Fibroblast of the aortic adventitia (primary cell): ENCODE measurements at places on chromosomes 12 and 14.
A peak's percentile ranks its signal among the peaks of the same experiment; 100 is the strongest.

DNA sequence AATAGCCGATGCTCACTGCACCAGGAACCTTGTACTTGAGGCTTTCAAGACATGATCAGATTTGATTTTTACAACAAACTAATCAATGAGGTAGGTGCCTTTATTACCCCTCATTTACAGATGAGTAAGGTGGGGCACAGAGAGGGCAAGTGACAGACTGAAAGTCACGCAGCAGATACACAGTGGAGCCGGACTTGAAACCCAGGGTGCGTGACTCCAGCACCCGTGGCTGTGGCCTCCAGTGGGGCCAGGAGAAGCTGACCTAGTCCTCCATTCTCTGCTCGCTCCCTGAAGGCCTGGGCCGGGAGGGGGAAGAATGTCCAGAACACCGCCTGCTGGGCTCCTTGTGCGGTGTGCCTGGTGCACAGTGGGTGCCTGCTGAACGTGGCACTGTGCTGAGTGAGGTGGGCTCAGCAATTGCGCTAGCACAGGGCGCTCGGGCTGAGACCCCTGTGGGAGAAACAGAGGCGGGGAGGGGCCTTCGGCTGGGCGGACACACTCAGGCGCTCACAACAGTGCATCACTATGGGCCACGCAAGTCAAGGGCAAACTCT lies 125.2 kb downstream of the CALM1 start:
- no peak for DNase-seq

GRCh38 chr12:9750276-9751203 lies 10.2 kb downstream of the CD69 start:
- DNase-seq, result peak; percentile 67

DNA sequence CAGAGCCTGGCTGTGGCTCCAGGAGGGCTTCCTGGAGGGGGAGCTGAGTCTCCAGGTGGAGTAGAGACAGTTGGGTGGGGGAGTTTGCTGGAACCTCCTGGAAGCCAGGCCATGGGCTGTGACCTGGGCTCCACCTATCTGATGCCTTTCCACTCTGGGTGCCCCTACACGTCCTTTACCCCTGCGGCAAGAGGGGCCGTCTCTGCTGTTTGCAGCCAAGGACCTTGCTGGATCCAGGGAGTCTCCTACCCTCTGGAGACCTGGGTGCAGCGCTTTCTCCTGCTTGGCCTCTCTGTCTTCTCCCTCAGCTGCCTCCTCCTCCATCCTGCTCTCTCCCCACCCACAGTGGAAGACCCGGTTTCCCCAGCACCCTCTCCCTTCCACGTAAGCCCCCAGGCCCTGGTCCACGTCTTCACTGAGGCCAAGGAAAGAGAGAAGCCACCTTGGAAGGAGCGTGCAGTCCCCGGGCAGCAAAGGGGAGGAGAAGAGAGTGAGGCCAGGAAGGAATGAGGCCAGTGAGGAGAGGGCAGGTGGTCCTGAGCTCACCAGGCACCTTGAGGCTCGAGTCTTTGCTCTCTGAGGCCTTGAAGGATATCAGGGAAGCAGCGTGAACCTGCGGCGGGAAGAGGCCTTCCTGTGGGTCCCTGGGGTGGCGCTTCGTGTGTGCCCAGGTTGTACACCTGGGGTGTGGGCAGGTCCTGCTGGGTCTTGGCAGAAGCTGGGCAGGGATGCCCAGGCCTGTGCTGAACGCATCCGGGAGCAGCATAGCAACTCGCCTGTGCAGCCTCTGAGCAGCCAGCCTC lies 294.3 kb upstream of the RTL1 start:
- no peak for DNase-seq

DNA sequence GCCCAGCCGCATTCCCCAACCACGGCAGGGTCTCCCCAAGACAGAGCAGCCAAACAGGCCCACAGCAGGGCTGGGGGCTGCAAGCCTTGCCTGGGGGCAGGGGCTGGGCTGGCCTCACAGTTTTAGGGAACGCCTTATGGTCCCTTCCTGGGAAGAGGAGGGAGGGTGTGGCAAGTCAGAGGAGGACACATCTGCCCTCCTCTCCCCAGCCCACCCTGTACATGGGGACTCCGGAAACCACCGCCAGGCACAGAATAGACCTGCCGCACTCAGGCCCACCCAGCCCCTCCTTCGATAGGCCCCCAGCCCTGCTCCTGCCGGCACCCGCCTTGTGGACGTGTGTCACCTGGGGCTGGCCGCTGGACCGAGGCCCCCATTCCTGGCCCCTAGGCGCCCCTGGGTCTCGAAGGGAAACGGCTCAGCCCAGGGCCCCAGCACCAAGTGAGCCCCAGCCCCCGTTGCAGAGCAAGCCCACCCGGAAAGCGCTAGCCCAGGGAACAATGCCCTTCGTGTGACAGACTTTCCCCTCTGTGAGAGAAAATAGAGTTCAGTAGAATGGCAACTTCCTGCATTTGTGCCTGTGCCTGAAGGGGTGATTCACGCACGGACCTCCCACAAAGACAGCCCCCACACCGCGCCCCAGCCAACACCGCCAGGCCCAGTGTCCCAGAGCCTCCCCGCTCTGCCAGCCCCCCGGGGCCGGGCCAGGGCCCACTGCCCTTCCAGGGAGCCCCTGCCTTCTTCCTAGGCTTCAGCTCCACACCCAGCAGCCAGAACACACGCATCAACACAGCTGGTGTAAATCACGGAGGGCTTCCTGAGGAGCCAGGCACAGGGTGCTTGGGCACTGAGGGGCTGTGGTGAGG lies 12.0 kb upstream of the NUDT14 start:
- DNase-seq, result no peak

GRCh38 chr12:81835783-81836182 lies 76.6 kb upstream of the PPFIA2 start:
- DNase-seq, result no peak

DNA sequence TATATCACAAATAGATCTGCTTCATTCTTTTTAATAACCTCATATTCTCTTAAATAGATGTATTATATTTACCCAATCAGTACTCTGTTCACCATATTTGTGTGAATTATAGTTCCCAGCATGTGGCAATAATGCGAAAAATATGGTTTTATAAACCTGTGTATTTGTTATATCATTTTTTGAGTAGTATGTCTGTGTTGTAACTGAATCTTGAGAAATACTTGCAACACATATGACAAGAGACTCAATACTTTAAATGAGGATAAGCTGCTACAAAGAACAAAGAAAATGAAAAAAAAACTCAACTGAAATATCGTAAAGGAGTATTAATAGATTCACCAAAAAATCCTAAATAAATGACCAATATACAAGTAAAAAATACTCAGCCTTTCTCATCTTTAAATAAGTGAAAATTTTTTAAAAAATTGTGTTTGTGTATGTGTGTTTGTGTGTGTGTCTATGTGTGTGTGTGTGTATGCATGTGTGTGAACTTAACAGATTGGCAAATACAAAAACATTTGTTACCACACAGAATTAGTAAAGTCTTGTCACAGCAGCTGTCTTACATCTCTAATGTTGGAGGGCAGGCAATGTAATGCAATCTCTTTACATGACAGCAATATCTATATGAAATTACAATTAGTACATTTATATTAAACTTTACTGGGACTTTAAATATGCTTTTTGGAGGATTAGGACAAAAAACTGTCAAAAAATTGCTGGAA lies 441.9 kb upstream of the MGAT4C start:
- DNase-seq, result peak; percentile 2
